GM20000 (cell line): ENCODE measurements at places on chromosomes 6 and 20.

- DNase-seq, result no peak
Measured at GRCh38 chr6:79814940-79815339, 132.4 kb downstream of the ELOVL4 start.

GRCh38 chr6:24778121-24778520, 3.4 kb downstream of the GMNN start:
- no peak for DNase-seq

GRCh38 chr20:43752561-43753301, 25.9 kb upstream of the GTSF1L start:
- DNase-seq, result peak; percentile 70

GRCh38 chr6:64786736-64787135, 920.3 kb downstream of the EYS start:
- DNase-seq, result no peak

DNA sequence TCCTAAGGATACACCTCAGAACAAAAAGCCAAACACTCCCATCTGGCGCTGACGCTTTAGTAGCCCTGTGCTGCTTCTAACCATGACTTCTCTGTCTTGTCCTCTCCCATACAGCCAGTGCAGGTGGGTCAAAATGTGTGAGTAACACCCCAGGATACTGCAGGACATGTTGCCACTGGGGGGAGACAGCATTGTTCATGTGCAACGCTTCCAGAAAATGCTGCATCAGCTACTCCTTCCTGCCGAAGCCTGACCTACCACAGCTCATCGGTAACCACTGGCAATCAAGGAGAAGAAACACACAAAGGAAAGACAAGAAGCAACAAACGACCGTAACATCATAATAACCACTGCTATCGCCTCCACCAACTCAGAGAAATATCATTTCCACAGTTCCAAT, 1.4 kb downstream of the DEFB132 start:
- no peak for DNase-seq

DNA sequence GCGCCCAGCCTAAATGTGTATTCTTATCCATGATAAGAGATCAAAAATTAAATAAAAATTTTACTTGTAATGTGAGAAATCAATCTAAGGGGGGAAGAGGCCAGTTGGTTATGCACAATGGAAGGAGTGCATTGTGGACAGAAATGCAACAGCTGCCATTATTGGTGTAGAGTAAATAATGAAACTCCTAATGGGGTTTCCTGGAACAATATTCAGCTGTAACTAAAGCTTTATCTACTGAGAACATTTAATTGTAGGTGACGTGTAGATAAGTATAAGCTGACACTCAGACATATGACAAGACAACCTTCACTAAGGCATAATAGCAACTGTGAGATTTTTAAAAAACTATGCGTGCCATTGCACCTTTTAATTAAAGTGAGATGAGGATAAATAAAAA, 71.4 kb downstream of the CEP57L1 start:
- no peak for DNase-seq

- no peak for DNase-seq
Measured at GRCh38 chr6:167347226-167347625, 22.3 kb downstream of the TTLL2 start.

GRCh38 chr6:96304997-96305396, 216.6 kb upstream of the UFL1 start:
- DNase-seq, result peak; percentile 21

- no peak for DNase-seq
Measured at GRCh38 chr20:48787861-48788375, 39.9 kb downstream of the PREX1 start.

DNA sequence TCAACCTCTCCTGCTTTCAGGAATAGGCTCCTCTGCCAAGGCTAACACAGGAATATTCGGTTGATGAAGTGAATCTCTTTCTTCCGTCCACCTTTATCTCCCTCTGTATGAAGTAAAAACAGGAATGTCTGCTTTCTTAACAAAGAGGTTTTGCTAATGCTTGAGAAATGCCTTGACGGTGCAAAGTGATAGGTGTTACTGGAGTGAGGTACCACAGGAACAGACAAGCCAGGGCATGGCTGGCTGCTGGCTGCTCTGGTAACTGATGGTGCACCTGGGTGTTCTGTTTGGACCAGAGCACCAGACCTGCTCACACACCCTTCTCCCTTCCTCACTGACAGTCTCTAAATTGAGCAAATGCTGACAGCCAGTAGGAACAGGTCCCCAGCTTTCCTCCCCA, 174.0 kb upstream of the FBXL4 start:
- no peak for DNase-seq

- no peak for DNase-seq
Measured at GRCh38 chr20:5829241-5829809, 79.1 kb downstream of the SHLD1 start.

DNA sequence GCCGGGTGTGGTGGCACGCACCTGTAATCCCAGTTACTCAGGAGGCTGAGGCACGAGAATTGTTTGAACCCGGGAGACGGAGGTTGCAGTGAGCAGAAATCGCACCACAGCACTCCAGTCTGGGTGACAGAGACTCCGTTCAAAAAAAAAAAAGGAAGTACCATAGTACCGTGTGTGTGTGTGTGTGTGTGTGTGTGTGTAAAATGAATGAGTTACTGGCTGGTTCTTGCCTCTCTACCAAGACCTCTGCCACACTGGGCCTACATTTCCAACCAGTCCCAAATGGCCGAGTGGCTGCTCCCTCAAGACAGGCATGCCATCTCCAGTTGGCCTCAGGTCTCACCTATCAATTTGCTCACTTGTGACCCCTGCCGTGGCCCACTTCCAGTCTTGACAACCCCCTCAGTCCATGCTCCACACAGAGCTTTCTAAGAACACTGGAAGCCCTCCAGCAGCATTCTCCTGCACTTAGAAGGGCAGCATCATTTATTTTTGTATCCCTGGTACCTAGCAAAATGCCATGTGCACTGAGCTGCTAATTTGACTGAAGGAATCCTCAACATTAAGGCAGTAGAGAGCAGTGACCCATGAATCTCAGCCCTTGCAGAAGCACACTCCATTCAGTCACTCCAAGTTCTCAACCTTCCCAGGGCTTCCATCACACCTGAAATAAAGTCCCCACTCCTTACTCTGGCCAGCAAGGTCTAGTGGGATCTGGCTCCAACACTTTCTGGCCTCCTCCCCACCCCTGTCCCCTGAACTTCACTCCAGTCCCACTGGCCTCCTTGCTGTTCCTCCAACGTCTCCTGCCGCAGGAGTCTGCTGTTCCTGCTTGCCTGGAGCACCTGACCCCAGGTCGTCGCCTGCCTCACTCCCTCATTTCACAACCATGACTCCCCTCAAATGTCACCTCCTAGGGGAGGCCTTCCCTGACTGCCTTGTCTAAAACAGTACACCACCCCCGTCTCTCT, 29.9 kb downstream of the COX4I2 start:
- DNase-seq, result no peak

- DNase-seq, result no peak
Measured at GRCh38 chr6:27839626-27840475, 72.3 kb downstream of the OR2B2 start.

DNA sequence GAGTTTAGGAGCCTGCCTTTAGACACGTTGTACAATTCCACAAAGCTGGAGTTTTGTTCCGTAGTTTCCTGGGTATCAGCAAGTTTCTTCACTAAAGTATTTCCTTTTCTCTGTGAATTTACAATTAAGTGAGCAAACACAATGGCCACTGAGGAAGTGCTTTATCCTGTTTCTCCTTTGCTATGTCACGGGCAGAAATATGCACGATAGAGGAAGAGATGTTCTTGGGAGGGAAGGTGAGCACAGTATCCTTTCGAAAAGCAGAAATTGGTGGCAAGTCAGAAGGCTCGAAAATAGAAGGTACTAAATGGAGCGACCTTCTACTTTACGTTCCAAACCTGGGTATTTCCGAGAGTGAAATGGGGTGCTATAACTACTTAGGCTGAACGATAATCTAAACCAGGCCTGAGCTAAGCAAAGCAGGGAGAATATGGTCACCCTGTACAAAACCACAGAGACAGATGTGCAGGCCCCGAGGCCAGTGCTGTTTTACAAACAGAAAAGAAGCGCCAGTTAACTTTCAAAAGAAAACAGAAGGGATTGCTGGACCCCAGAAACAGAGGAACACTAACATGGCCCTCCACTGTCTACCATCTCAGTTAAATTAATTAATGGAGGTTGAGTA, 259.6 kb downstream of the TBC1D7 start:
- DNase-seq, result no peak

GRCh38 chr6:170516783-170517616, 36.1 kb downstream of the PSMB1 start:
- DNase-seq, result peak; percentile 56

GRCh38 chr20:46304361-46304760, 3.9 kb downstream of the CDH22 start:
- no peak for DNase-seq

- DNase-seq, result peak; percentile 12
Measured at GRCh38 chr6:47203266-47203937, 106.3 kb downstream of the TNFRSF21 start.

- no peak for DNase-seq
Measured at GRCh38 chr6:68673255-68673654, 38.2 kb downstream of the ADGRB3 start.

- no peak for DNase-seq
Measured at GRCh38 chr6:141551318-141551717, 581.4 kb upstream of the GJE1 start.

DNA sequence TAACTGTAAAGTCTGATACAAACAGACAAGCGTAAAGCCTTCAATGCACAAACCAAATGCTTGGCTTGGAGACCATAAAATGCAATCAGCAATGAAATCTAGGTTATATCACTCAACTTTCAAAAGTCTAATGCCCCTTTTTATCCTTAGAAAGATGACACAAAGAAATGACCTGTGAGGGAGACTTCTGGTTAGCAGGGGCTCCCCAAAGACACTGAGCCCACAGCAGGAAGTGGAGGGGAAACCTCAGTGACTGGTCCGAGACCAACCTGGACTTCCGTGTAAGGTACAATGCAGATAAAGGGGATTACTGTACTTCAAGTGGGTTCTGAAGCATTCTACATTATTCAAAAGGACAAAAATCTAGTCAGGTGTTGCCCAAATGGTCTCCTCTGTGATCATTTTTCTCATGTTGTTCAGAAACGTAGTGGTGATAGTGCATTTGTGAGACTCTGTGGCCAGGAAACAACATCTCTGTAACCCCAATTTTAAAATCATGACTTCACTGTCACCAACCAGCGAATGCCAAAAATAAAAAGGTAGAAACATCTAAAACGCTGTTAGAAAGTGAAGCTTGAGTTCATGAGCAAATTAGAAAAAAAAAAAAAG, 88.2 kb downstream of the HIVEP2 start:
- peak; percentile 48 for DNase-seq

DNA sequence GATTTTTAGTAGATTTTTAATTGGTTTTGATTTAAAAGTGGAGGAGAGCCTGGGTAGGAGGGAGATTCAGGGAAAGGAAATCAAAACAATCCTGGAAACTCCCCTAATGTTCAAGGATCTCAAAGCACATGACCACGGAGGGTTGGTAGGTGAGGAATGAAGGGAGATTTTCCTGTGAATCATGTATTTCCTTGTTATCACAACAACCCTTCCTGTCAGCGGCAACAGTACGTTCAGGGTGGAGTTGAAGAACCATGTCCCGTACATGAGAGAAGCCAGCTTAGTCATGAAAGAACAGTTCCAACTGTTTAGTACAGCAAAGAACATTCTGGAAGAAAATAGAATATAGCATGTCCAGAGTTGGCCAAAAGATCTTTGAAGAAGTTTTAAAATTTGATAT, 79.4 kb upstream of the SCAF8 start:
- DNase-seq, result no peak

DNA sequence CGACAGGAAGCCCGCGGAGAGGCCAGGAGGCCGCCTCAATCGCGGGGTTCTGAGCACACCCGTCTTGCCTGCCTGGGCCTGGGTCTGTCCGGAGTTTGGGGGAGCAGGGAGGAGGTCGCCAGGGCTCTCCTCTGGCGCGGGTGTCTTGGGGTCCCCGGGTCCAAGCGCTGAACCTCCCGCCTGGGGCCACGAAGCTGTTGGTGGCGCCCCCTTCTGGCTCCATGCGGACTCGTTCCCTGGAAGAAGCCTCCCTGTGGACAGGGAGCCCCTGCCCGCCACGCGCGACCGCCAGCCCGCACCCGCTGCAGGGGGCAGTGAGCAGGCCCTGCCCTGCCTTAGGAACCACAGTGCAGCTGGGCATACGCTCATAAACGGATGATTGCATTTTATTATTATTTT, 44.7 kb downstream of the MCUR1 start:
- DNase-seq, result no peak

- no peak for DNase-seq
Measured at GRCh38 chr6:56280126-56280525, 32.7 kb upstream of the COL21A1 start.

- no peak for DNase-seq
Measured at GRCh38 chr6:143329323-143329722, 121.2 kb downstream of the ADAT2 start.

GRCh38 chr6:166907871-166908806, 48.2 kb downstream of the RNASET2 start:
- peak; percentile 10 for DNase-seq

- DNase-seq, result no peak
Measured at GRCh38 chr20:25361287-25361683, 29.4 kb downstream of the ABHD12 start.

- no peak for DNase-seq
Measured at GRCh38 chr6:128822271-128822670, 60.7 kb upstream of the LAMA2 start.

GRCh38 chr20:9916761-9917160, 77.9 kb upstream of the PAK5 start:
- no peak for DNase-seq

GRCh38 chr6:386688-387266, 4.8 kb upstream of the IRF4 start:
- DNase-seq, result no peak

DNA sequence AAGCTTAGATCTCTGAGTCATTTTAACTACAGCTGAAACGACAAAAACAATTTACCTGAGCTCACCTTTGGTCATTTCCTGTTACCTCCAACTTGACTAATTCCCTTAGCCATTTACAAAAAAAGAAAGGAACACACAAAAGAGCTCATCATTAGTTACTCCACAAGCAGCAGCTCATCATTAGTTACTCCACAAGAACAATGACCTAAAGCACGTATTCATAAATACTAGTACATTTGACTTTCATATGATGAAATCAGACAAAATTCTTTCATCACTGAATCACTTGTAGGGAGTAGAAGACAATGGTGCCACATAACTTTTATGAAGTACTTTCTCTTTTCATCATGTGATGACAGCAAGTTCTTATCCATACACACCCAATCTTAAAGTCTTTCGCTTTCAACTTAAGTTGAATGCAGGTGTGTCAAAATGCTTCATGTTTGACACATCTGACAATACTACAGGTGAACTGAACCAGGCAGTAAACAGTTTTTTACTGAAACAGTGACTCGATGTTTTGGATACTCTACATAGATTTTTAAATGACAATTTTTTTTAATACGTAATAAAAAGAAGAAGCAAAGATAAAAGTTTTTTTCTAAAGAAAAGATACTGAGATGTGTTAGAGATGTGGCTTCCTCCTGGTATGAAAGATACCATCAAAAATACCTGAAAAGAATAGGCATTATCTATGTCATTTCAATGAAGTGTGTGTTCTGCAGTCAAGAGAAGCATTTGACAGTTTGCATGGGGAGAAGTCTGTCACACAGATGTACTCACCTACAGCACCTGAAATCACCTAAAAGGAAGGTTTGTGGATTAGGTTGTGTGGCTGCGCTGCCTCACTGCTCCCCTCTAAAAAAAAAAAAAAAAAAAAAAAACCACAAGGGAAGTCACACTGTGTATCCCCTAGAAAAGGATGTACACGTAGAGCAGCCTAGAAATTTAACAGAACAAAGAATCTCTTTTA, 109.1 kb downstream of the PRDM1 start:
- DNase-seq, result no peak
